COLO829 (cell line): ENCODE measurements at places on chromosomes 16 and 17.
A peak's percentile ranks its signal among the peaks of the same experiment; 100 is the strongest.

- no peak for DNase-seq
These were observed 55.9 kb downstream of the STX8 start for GRCh38 chr17:9519583-9520272.

DNA sequence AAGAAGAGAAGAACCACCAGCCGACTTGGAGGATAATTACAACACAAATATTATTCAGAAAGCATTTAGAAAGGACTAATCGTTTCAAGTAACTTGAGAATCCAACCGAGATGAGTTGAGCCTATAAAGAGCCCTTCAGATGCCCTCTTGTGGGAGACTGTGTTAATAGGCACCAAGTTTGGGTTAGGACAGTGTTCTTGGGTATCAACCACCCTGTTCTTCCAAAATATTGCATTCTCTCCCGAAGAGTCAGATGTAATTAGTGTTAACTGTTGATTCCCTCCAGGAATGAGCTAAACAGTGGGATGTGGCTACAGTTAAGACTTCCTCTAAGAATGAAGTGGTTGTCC lies 87.8 kb upstream of the NOL11 start:
- peak; percentile 48 for DNase-seq

- no peak for DNase-seq
These were observed 7.6 kb upstream of the PPP1R1B start for GRCh38 chr17:39618956-39619785.

DNA sequence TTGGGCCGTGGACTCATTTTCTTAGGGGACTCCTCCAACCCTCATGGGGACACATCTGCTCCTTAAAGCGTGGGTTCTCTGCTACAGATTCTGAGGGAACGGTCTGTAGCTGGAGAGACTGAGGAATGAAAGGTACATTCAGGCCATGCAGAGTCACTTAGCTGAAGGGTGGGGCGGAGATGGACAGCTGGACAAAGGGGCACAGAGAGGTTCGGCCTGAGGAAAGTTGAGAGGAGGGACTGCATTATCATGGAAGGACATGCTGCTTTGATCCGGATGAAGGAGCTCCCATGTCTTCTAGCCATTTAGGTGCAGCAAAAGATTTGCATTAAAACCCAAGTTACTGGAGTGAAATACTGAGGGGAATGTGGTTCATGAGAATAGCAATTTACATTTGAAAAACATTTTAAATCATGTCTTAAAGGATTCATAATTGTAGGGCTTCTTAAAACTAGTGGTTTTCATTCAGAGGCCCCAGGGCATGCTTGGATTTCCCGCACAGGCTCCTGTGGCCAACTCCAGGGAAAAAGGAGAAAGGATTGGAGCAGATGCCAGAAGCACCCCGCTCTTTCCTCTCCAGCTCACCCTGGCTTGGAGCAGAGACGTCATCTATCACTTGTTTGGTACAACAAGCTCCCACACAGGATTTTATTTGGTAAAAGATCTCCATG lies 54.2 kb downstream of the CDRT4 start:
- no peak for DNase-seq
